Muscle of back (tissue), 13 donors: ENCODE measurements at places on chromosomes 5 and 9.

DNA sequence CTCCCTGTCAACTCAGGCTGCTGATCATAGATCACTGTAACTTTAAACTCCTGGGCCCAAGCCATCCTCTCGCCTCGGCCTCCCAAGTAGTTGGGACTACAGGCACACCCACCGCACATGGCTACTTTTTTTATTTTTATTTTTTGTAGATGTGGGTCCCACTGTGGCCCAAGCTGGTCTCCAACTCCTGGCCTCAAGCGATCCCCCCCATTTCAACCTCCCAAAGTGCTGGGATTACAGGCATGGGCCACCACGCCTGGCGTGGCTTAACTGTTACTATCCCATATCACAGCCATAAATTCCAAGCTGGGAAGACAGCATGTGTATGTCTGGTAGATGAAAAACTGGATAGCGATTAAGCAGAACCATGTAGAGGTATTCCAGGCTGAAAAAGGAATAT is 1.0 kb downstream of the HDAC3 start:
- DNase-seq = no peak

DNA sequence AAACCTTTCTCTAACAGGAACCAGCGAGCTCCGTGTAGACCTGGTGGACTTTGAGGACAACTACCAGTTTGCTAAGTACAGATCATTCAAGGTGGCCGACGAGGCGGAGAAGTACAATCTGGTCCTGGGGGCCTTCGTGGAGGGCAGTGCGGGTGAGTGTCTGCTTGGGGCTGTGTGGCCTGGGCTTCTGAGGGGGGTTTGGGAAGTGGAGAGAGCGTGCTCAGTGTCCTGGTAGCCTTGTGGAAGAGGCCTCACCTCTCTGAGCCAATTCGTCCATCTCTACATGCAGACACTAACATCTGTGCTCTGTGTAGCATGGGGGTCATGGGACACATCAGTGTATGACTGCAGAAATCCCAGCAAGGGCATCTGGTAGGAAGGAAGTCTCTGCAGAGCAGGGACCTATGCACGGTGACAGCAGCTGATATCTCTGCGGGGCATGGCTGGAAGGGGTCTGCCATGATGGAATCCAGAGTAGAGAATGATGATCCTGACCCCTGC is 5.9 kb downstream of the FCN2 start:
- no peak for DNase-seq

GRCh38 chr9:10612641-10613398 is at the start of gene PTPRD:
Gene PTPRD (minus strand): TSS chr9:10613002.
- peak; percentile 14 for DNase-seq

DNA sequence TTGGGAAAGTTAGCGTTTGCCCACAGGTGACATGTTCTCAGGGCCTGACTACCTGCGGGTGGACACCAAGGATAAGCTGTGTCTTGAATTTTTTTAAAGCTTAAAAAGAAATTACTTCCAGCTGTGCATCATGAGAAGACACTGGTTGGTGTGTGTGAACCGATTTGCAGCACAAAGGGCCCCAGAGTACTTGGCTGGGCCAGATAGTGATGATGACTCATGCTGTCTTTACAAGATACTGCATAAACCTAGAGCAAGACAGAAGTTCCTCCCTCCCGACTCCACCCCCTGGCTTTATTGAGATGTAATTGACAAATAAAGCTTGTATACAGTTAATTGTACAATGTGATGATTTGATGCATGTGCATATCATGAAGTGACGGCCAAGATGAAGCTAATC is 212.8 kb downstream of the NXNL2 start:
- DNase-seq = peak; percentile 69

DNA sequence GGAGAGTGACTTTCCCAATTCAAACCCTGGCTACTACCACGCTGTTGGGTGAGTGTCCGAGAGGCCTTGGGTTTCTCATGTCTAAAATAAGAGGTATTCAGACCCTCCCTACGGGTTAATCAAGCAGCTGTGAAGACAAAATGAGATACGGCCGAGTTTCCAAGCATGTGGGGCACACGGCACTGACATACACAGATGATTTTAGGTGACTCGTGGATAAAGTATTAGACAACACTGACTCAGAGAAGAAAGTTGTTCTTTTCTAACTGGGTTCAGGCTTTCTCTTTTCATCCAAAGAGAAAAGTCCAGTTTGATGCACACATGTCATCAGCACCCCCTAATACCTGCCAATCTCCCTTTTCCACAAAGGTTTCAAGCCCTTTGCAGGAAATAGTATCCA is 15.6 kb downstream of the FOXI1 start:
- no peak for DNase-seq

- no peak for DNase-seq
These were observed 101.9 kb downstream of the MACIR start for GRCh38 chr5:103360475-103360874.

GRCh38 chr9:129121483-129121882 is 10.3 kb downstream of the PTPA start:
- DNase-seq = no peak

DNA sequence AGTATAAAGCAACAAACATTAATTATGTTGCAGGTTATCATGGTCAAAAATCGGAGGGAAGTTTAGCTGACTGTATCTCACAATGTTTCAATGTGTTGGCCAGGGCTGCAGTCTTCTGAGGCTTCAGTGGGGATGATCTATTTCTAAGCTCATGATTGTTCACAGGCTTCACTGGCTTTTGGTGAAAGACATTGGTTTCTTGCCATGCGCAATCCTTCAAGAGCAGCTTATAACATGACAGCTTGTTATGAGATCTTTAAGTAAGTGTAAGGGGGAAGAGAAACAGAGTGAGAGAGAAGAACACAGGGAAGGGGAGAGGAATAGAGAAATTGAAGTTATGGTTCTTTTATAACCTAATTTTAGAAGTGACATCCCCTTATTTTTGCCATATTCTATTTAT is 385.9 kb upstream of the CHD1 start:
- DNase-seq = no peak

GRCh38 chr5:153043886-153044285 is 446.6 kb upstream of the GRIA1 start:
- no peak for DNase-seq

GRCh38 chr5:19837536-19838174 is 150.3 kb downstream of the CDH18 start:
- DNase-seq = peak; percentile 13

DNA sequence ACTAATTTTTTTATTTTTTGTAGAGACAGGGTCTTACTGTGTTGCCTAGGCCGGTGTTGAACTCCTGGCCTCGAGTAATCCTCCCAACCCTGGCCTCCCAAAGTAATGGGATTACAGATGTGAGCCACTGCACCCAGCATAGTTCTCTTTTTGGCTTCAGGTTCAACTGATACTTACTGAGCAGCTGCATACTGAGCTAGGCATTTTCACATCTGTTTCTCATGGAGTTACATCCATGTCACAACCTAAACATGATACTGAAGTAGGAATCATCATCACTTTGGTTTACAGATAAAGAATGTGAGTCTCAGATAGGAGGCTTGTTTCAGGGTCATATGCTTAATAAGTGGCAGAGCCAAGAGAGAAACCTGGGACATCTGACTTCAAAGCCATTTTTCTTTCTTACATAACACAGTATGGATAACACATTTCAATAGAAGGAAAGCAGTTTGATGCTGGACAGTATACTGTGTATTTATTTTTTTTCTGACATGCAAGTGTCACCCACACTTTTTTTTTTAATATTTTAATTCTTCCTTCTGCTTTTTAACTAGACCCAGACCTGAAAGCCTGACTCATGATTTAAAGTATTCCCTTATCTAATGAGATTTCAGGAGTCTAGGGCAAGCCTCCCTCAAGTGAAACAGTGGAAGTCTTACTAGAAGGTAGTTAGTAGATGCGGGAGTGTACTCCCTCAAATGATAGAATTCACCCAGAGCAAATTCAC is 90.8 kb downstream of the HACD4 start:
- no peak for DNase-seq

DNA sequence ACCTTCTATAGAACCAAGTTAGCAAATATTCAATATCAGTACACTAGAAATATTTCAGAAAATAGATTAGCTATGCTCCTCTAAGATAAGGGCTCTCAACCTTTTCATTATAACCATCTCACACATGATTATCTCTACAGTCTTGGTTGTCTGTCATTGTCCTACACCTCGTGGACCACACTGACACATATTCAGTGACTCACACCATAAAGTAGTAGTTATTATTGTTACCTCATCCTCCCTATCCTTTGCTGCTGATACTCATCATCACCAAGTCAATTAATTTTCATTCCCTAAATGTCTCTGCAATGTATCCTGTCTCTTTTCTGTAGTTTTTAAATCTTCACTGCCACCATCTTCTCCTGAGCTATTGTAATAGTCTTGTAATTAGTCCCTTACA is 1309.2 kb upstream of the C9orf72 start:
- no peak for DNase-seq

- DNase-seq = no peak
These were observed 278.0 kb upstream of the SMC2 start for GRCh38 chr9:103816146-103816545.

DNA sequence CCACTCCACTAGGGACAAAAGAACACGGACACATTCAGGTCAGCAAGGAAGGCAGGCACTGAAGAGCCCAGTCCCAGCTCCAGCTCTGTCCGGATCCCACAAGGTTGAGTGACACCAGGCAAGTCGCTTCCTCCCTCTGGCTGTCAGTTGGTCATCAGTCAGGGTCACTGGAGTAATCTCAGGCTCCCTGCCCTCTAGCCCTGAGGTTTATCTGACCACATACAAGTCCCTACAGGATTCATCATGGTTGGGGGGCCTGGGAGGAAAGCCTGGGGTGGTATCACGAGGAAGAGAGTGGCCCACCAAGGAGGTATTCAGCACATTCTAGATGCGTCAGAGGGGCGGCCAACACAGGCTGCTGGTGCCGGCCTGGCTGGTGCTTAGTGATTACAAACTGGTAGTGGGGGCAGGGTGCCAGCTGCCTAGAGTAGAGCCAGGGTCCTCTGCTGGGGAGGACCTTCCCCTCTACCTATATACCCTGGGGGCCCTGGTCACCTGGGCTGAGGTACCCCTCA is 81.5 kb downstream of the SHB start:
- no peak for DNase-seq

- DNase-seq = no peak
These were observed 146.5 kb downstream of the LPAR1 start for GRCh38 chr9:110891760-110892159.

DNA sequence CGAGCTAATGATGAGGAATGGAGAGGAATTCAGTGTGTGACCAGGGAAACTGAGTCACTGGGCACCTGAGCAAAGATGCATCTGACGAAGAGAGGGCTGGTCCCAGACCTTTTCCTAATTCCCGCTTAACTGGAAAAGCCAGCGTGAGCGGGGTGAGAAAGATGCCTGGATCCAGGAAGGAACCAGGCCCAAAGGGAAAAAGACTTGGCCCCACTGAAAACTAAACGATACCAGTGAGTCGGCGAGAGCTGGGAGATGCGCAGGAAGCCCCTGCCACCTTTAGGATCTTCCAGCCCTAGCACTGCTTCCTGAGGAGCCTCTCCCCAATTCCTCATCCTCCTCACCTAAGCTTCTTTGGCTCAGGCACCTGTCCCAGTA is 499 bp upstream of the FCHSD1 start:
- DNase-seq = no peak

DNA sequence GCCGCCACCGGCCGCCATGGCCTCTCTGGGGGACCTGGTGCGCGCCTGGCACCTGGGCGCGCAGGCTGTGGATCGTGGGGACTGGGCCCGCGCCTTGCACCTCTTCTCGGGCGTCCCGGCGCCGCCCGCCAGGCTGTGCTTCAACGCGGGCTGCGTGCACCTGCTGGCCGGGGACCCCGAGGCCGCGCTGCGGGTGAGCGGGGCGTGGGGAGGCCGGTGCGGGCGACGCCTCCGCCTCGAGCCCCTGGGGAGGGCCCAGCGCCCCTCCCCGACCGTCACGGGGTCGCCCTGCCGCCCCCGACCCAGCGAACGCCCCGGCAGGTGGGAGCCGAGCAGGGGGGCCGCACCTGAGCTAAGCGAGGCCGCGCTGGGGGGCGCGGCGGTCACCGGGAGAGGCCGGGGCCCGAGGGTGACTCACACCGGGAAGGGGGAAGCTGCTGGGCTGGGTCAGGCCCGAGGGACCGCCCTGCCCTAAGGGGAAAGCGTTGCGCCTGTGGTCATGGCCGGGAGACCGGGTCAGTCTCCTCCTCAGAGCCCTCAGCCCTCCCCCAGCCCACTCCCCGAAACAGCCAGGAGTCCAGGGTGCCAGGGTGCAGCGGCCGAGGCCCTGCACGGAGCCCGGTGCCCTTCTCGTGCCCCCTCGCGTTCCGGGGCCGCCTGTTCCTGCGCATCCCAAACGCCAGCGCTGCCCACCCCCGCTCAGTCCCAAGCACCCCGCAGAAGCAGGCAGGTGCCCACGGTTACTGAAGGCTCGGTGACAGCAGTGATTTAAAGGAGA is 510 bp downstream of the NOXA1 start:
- DNase-seq = no peak

DNA sequence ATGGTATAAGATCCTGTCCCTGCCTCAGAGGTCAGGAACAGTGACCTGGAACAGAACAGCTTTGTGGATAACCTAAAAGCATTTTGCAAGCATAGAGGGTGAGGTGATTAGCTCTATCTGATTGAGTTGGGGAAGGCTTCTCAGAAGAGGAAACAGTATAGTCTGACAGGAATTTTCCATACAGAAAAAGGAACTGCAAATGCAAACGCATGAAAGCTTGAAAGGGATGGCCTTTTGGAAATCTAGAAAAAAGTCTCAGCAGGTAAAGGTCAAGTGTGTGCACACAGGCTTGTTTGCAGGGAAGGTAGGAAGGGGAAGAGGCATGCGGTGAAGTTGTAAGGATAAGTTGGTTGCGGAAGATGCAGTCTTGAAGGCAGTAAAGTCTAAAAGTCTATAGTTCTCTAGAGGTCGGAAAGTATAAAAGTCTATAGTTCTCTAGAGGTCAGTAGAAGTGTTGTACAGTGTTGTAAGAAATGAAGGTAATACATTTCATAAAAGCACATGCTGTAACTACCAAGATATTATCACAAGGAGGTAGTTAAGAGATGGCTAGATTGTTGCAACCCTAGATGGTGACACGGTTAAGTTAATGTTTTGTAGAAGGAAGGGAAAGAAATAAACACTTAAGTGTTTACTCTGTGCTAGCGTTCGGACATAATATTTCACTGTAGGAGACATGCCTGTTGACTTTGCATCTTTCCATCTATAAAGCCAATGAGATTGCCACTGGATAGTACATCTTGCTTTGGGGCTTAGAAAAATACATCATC is 16.7 kb upstream of the HSPB3 start:
- no peak for DNase-seq

DNA sequence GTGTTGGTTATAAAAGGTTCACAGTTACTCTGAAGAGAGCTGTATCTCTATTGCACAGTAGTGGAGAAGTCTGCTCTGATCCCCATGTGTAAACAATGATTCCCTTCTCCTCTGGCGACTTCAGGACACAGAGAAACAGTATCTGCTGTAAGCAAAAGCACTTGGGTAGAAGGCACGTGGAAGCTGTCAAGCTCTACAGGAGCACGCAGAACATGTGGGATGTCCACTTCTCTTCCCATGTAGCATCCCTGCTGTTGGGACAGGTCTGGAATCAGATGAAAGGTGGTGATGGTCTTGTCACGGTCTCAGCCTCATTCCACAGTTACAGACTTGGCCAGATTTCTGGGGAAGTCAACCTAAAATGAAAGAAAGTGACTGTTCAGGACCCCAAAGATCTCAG is 9.4 kb upstream of the MAPK9 start:
- DNase-seq = no peak

- DNase-seq = no peak
These were observed 252.2 kb downstream of the GOLPH3 start for GRCh38 chr5:31921852-31922305.
